ENCODE measurements at places on chromosomes 5 and 9. TPM values are rescaled to one million over a fixed set of nuclear protein-coding genes. Genes with fewer than 3 reads are reported as not detected.
A peak's percentile ranks its signal among the peaks of the same experiment; 100 is the strongest.

DNA sequence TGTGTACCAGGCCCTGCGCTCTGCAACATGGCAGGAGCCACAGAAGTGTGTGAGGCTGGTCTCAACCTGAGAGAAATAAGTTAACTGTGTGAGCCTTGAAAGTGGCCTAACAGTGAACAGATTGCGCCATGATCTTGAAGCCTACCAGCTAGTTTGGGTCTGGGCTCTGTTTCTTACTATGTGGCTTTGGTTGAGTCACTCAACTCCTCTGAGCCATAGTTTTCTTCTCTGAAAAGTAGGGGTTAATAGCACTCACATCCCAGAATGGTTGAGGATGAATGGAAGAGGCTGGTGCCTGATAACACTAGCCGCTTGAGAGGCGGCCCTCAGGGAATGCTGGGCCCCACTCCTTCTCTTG lies 121.5 kb downstream of the RGS3 start:
- H3K27me3 ChIP-seq = no peaks in the 10 kb centered on the region
- DNase-seq = no peak
- H3K4me3 ChIP-seq = no peak overlapping the region
- no peak overlapping the region for H3K27ac ChIP-seq

GRCh38 chr5:98604721-98605425 lies 168.6 kb upstream of the RGMB start:
- no peak overlapping the region for H3K4me3 ChIP-seq
- no peak for DNase-seq
- no peaks in the 10 kb centered on the region for H3K4me1 ChIP-seq

CCNJL gene
- not detected for total RNA-seq

GRCh38 chr5:177320879-177321278 lies 9.2 kb upstream of the MXD3 start:
- peaks cover 49% of the 10 kb centered on the region for H3K4me1 ChIP-seq
- no peak for DNase-seq
- H3K36me3 ChIP-seq = peaks cover 17% of the 10 kb centered on the region

DNA sequence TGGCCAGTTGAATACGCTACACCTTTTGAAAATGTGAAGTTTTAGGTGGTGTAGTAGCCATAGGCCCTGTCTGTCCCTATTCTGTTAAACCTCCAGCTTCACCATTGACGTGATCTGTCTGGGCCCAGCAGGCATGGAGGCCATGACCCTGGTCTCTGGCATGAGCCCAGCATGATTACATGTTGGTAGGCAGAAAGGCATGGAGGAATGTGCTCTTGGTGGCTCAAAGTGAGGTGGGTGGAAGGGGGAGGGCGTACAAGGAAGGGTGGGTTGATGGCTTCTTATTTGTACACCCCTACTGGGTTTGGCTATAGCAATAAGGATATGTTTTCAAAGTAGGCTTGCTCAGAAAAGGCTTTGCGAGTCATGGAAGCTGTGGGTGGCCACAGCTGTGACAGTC lies 23.7 kb downstream of the RALGPS1 start:
- peaks cover 14% of the 10 kb centered on the region for H3K27me3 ChIP-seq
- H3K27ac ChIP-seq = no peak overlapping the region
- H3K4me3 ChIP-seq = no peak overlapping the region
- DNase-seq = no peak
- H3K36me3 ChIP-seq = no peaks in the 10 kb centered on the region

GRCh38 chr5:174532455-174533453 lies 191.6 kb upstream of the MSX2 start:
- H3K27me3 ChIP-seq = no peaks in the 10 kb centered on the region
- no peak overlapping the region for H3K27ac ChIP-seq
- H3K4me1 ChIP-seq = no peaks in the 10 kb centered on the region
- no peak overlapping the region for H3K4me3 ChIP-seq
- no peak for DNase-seq

ANGPTL2 gene
- total RNA-seq = not detected

- peaks cover 33% of the 10 kb centered on the region for H3K27me3 ChIP-seq
- no peak for DNase-seq
- H3K27ac ChIP-seq = no peak overlapping the region
- H3K4me3 ChIP-seq = no peak overlapping the region
Observed at GRCh38 chr5:56492812-56493211, 259.7 kb upstream of the ANKRD55 start.

DNA sequence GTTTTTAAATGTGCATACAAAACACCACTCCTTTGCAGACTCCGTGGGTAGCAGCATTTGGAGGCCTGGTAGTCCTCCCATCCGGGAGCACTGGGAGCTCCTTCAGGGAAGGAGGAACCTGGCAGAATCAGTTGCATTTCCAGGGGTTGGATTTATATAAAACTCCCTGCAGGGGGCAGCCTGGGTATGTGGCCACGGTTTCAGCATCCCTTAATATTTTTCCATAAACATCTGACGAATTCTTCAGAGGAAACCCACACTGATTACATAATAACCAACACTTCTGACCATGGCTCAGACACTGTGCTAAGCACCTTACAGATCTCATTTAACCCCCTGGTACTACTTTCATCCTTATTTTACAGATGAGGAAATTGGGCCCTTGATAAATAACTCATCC lies 6.1 kb upstream of the AFAP1L1 start:
- DNase-seq = no peak
- H3K27me3 ChIP-seq = peaks cover 42% of the 10 kb centered on the region
- no peaks in the 10 kb centered on the region for H3K4me1 ChIP-seq

DNA sequence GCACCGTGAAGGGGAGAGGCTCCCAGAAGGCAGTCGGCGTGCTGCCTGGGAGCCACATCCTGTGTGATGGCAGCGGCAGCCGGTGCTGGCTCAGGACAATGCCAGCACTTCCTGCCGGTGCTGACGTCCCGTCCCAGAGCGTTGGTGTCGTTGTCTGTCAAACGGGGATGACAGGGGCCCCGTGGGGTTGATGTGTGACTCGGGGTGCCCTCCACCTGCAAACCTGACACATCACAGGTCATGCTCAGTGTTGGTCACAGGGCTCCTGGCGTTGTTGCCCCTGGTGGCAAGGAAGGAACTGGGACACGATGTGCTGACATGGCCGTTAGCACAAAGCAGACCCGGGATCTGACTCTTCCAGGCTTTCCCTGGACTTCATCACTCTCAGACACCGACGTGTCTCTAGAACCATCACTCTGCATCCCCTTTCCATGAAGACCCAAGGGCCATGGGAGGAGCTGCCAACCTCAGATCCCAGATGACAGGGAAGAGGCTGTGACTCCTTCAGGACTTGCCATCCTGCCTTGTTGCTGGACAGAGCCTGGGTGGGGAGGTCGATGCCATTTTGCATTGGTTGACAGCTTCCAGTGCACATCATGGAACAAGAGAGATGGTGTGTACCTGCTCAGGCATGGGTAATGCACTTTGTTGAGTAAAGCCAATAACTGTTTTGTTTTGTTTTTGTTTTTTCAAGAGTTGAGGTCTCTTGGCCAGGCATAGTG lies 21.5 kb downstream of the PLPP7 start:
- no peaks in the 10 kb centered on the region for H3K36me3 ChIP-seq
- peak; percentile 82 for DNase-seq
- H3K27me3 ChIP-seq = no peaks in the 10 kb centered on the region
- peak overlapping the region; percentile 68 for H3K27ac ChIP-seq
- peak overlapping the region; percentile 38 for H3K4me3 ChIP-seq
- H3K4me1 ChIP-seq = peaks cover 11% of the 10 kb centered on the region

APBA1 gene
- 3.6 TPM for total RNA-seq

GRCh38 chr5:172911628-172911880 lies 47.7 kb upstream of the RPL26L1 start:
- no peak for DNase-seq
- H3K36me3 ChIP-seq = no peaks in the 10 kb centered on the region
- H3K27ac ChIP-seq = no peak overlapping the region
- H3K27me3 ChIP-seq = no peaks in the 10 kb centered on the region
- H3K4me1 ChIP-seq = peaks cover 4% of the 10 kb centered on the region
- H3K4me3 ChIP-seq = no peak overlapping the region

- peak; percentile 59 for DNase-seq
- H3K36me3 ChIP-seq = peaks cover 13% of the 10 kb centered on the region
- H3K27ac ChIP-seq = peak overlapping the region; percentile 100
- peaks cover 47% of the 10 kb centered on the region for H3K4me1 ChIP-seq
- peak overlapping the region; percentile 98 for H3K4me3 ChIP-seq
Observed at GRCh38 chr9:122265149-122265915, 650 bp downstream of the MRRF start.

- DNase-seq = no peak
- H3K4me1 ChIP-seq = peaks cover 4% of the 10 kb centered on the region
- H3K27ac ChIP-seq = no peak overlapping the region
- H3K27me3 ChIP-seq = peaks cover 22% of the 10 kb centered on the region
- peaks cover 2% of the 10 kb centered on the region for H3K36me3 ChIP-seq
Observed at GRCh38 chr5:159478950-159479349, 148.7 kb upstream of the IL12B start.

PTGER4 gene
- 50.8 TPM for total RNA-seq

DNA sequence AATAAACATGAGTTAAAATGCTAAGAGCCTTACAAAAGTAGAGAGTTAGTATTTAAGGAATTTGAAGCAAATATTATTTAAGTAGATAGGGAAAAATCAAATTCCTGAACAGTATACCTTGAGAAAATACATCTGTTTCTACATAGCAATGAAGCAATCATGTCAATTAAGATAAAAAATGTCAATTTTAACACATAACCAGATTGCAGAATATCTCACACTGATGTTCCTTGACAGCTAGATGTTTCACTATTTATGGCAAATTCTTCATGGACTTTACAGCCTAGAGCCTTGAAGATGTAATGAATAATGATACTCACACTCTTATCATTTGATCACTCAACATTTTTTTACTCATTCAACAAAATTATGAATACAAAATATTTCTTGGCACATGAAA lies 708.2 kb upstream of the PTPRD start:
- H3K36me3 ChIP-seq = no peaks in the 10 kb centered on the region
- H3K27ac ChIP-seq = no peak overlapping the region
- no peaks in the 10 kb centered on the region for H3K4me1 ChIP-seq
- no peaks in the 10 kb centered on the region for H3K27me3 ChIP-seq

DNA sequence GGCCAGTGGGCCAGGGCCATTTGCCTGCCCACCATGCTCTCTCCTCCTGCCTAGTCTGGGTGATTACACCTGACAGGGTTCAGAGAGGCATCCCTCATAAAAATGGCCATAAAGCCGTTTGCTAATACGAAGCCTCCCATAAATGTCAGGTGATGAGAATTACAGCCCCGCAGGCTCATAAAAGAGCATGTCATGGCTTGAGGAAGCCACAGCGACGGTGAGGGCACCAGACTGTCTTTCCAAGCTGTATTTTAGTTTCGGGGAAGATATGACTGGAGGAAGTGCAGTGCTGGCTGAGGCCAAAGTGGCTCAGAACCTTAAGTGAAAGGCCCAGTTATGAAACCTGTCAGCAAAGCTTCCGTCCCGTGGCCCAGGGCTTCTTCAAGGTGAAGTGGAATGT lies 18.5 kb upstream of the TCERG1 start:
- peaks cover 31% of the 10 kb centered on the region for H3K27me3 ChIP-seq
- no peak overlapping the region for H3K4me3 ChIP-seq
- no peaks in the 10 kb centered on the region for H3K36me3 ChIP-seq
- H3K4me1 ChIP-seq = peaks cover 9% of the 10 kb centered on the region
- H3K27ac ChIP-seq = no peak overlapping the region
- no peak for DNase-seq

- H3K36me3 ChIP-seq = peaks cover 15% of the 10 kb centered on the region
- peak overlapping the region; percentile 77 for H3K27ac ChIP-seq
- peaks cover 22% of the 10 kb centered on the region for H3K4me1 ChIP-seq
- DNase-seq = peak; percentile 81
- peak overlapping the region; percentile 44 for H3K4me3 ChIP-seq
Observed at GRCh38 chr5:115209279-115209678, 39.6 kb upstream of the TRIM36 start.

DNA sequence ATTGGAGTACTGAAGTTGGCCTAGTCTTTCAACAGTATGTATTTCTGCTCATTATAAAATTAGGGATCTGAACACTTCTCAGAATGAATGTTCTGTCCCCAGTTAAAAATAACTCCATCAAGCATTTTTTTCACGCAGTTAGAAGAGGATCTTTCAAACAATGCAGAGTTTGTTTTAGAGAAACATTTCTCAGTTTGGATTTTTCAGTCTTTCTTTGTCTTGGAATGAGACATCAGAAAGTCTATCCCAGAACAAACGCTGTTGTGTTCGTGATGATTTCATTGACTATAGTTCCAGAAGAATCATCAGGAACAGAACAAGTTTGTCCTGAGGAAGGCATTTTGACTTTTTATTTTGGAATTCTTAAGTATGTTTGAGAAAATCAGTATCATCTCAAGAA lies 218.7 kb downstream of the ARRDC3 start:
- H3K27me3 ChIP-seq = peaks cover 5% of the 10 kb centered on the region
- no peak for DNase-seq
- no peak overlapping the region for H3K27ac ChIP-seq
- no peak overlapping the region for H3K4me3 ChIP-seq
- peaks cover 27% of the 10 kb centered on the region for H3K4me1 ChIP-seq
- peaks cover 3% of the 10 kb centered on the region for H3K36me3 ChIP-seq

NREP gene
- 5.4 TPM for total RNA-seq

SPINK7 gene
- total RNA-seq = not detected

- H3K36me3 ChIP-seq = no peaks in the 10 kb centered on the region
- H3K27me3 ChIP-seq = no peaks in the 10 kb centered on the region
- no peak for DNase-seq
- no peak overlapping the region for H3K27ac ChIP-seq
Observed at GRCh38 chr5:164296603-164297080, 791.2 kb downstream of the MAT2B start.

PLPP7 gene
- total RNA-seq = not detected

- H3K4me1 ChIP-seq = no peaks in the 10 kb centered on the region
- no peak for DNase-seq
- no peaks in the 10 kb centered on the region for H3K36me3 ChIP-seq
- peaks cover 16% of the 10 kb centered on the region for H3K27me3 ChIP-seq
- H3K4me3 ChIP-seq = no peak overlapping the region
Observed at GRCh38 chr9:105142406-105143135, 101.9 kb upstream of the SLC44A1 start.

GRCh38 chr5:141986072-141986471 lies 17.2 kb downstream of the RNF14 start:
- no peak for DNase-seq
- H3K36me3 ChIP-seq = peaks cover 28% of the 10 kb centered on the region
- H3K27me3 ChIP-seq = no peaks in the 10 kb centered on the region
- no peak overlapping the region for H3K27ac ChIP-seq
- no peak overlapping the region for H3K4me3 ChIP-seq

NFIB gene
- not detected for total RNA-seq

GRCh38 chr9:16732546-16732945 lies 137.9 kb downstream of the BNC2 start:
- no peak for DNase-seq
- peaks cover 4% of the 10 kb centered on the region for H3K27me3 ChIP-seq
- H3K4me1 ChIP-seq = no peaks in the 10 kb centered on the region
- H3K27ac ChIP-seq = no peak overlapping the region

GRCh38 chr9:117344892-117345660 lies 69.8 kb downstream of the ASTN2 start:
- no peaks in the 10 kb centered on the region for H3K4me1 ChIP-seq
- no peak overlapping the region for H3K4me3 ChIP-seq
- H3K27me3 ChIP-seq = no peaks in the 10 kb centered on the region
- no peak overlapping the region for H3K27ac ChIP-seq

PPWD1 gene
- total RNA-seq = 49.0 TPM

Measured in activated CD8-positive, alpha-beta memory T cell treated with anti-CD3 and anti-CD28 coated beads, Interleukin-2, amount 10 ng/mL, durations not matched to agents 7 days and 5 days (primary cell).